ENCODE measurements at places on chromosomes 3 and 15. TPM values are rescaled to one million over a fixed set of nuclear protein-coding genes. Genes with fewer than 3 reads are reported as not detected.

The POPDC2 gene
- 1.1 TPM for total RNA-seq

The CAPN7 gene
- 45.2 TPM for total RNA-seq

The SPRED1 gene
- 32.6 TPM for total RNA-seq

The GPR160 gene
- total RNA-seq = 0.29 TPM

The PSMD2 gene
- 301 TPM for total RNA-seq

The TM4SF1 gene
- 210 TPM for total RNA-seq

The ROPN1 gene
- total RNA-seq = not detected

The KCNMB2 gene
- total RNA-seq = 1.1 TPM

The RTP1 gene
- not detected for total RNA-seq

The SPESP1 gene
- 2.9 TPM for total RNA-seq

The PLSCR5 gene
- total RNA-seq = not detected

The LIPH gene
- not detected for total RNA-seq

The SETD5 gene
- 103 TPM for total RNA-seq

The DUOX1 gene
- under 0.01 TPM for total RNA-seq

The ERC2 gene
- 0.36 TPM for total RNA-seq

The GOLGA6L1 gene
- total RNA-seq = not detected

The BTLA gene
- 0.36 TPM for total RNA-seq

The ATP13A3 gene
- total RNA-seq = 311 TPM

The FOXL2NB gene
- total RNA-seq = not detected

The CHRNA5 gene
- total RNA-seq = 0.36 TPM

The APOD gene
- 1.4 TPM for total RNA-seq

The NRROS gene
- total RNA-seq = 0.72 TPM

The PYGO1 gene
- 18.0 TPM for total RNA-seq

The PP2D1 gene
- total RNA-seq = not detected

The PLAAT1 gene
- under 0.01 TPM for total RNA-seq

The ZCWPW2 gene
- 0.88 TPM for total RNA-seq

The DVL3 gene
- total RNA-seq = 60.4 TPM

The SERPINI2 gene
- not detected for total RNA-seq

The A4GNT gene
- total RNA-seq = not detected

The ADAM10 gene
- total RNA-seq = 137 TPM

The GJD2 gene
- total RNA-seq = not detected

The FHIT gene
- total RNA-seq = 3.3 TPM

The FAM81A gene
- total RNA-seq = 0.72 TPM

The WDR49 gene
- total RNA-seq = under 0.01 TPM

The CSK gene
- total RNA-seq = 30.6 TPM

The RBP2 gene
- not detected for total RNA-seq

The SLC15A2 gene
- total RNA-seq = 0.29 TPM

The GALNT15 gene
- 7.1 TPM for total RNA-seq

All from osteoblast (primary cell).